ENCODE measurements at places on chromosomes 1 and 21.

DNA sequence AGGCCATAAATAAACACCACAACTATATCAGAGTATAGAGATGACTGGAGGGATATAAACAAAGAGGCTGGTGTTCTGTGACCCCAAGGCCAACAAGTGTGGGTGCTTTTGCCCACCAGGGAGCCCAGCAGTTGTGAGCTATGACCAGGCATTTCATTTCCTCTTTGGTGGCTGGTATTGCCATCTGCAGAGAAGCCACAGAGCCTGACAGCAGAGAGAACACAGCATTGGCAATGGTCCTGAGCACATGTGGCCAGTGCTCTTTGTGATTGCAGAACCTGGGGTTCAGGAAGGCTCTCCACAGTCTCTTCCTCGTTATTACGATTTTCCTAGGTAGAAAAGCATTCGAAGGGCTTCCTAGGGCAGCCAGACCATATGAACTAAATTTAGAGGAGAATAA lies 112.3 kb downstream of the TM2D1 start:
- DNase-seq: no peak

GRCh38 chr1:163410073-163410999 lies 88.6 kb downstream of the NUF2 start:
- no peak for DNase-seq

DNA sequence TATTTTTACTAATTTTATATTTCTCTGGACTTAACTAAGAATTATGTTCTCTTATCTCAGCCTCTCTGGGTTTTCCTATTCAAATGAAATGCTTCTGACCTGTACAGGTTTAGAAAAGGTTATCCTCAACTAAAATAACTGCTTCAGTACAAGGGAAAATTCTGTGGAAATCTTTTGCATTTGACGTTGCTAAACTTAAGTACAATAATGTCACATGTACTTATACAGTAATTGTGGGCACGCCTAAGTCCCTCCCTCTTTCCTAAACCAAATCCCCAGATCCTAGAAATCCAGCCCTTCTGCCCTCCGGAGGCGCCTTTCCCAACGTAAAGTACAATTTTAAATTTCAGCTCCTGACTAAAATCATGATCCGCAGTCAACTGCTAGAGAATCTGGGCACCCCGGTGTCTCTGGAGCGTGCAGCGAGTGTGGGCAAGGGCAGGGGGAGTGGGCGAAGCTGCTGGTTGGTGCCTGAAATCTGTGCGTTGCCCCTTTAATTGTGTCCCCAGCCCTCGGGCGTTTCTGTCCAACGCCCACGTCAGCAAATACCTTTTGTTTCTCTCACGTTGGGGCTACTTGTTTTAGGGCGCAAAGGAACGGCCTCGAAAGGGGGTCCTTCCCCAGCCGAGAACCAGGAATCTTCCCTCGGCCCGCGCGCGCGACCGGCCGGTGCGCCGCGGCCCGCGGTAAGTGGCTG lies at the start of gene ZBTB8A:
Gene ZBTB8A, plus strand, starts transcription at position 541 of the 697 bp plus-strand sequence. CDS start 53,505 bp downstream, outside the sequence.
- DNase-seq: peak; percentile 71

DNA sequence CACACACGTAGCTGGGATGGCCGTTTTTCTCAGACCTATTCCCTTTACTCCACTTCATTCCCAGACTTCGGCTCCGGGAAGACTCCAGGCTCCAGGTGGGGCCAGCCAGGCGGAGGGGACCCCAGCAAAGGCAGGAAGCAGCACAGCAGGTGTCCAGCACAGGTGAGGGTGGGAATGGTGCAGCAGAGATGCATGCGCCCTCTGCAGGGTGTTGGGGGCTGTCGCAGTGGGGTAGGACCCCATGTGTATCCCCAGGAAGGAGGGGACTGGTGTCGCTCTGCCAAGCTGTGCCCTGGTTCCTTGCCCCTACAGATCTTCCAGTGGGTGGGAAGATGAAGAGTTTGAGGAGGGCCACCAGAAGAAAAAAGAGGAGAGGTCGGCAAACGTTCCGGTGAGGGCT lies 5.3 kb downstream of the TTC24 start:
- no peak for DNase-seq

GRCh38 chr1:214463596-214463995 lies 87.8 kb downstream of the PTPN14 start:
- DNase-seq: no peak

GRCh38 chr1:177278626-177279390 lies 108.0 kb downstream of the BRINP2 start:
- no peak for DNase-seq

- DNase-seq: no peak
These were observed 55.8 kb downstream of the BEND5 start for GRCh38 chr1:48720929-48721328.

DNA sequence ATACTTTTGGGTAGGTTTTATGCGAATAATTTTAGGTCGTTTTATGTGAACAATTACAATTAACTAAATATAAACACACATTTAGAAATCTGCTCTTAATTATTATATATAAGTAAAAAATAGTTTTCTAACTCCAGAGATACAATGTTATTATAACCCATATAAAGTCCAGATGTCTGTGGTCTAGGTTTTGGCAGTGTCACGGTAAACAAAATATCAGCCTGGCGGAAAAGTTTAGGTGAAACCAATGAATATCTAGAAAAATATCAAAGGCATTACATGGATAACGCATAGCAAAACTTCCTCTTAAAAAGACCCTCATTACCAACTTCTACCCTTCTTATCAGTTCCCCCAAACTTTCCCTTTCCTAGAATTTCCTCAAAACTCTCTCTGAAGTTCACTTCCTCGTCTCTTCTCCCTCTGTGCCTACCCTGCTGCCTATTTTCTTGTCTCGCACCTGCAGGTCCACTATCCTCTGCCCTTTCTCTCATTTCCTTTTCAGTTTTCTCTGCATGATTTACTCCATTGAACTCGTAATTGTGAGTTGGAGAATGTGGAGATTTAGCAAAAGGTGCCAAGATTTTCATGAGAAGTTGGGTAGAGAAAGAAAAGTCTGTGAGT lies 21.8 kb downstream of the VTCN1 start:
- DNase-seq: no peak

DNA sequence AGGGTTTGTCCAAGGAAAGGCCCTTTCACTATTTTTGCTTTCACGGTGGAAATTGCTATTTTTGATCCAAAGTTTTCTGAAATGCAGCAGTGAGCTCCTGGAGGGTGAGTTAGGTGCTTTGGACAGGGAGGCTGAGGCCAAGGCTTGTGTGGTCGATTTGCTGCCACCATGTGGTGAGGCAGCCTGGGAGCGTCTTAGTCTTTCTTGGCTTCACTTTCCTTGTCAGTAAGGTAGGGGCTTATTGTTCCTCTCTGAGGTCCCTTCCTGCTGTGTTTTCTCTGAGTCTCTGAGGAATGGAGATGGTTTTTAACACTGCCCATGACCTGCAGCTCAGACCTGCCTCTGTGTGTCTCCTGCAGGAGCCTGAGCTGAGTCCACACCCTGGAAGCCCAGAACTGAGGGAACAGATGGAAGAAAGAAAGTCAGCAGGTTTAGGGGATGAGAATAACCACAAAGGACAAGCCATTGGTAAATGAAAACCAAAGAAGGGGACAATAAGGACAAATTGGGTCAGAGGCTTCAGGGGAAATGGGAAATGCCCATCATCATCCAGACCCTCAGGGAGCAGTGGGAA lies 20.1 kb upstream of the S100A10 start:
- no peak for DNase-seq

- no peak for DNase-seq
These were observed 32.1 kb upstream of the CHRM3 start for GRCh38 chr1:239354231-239354630.

GRCh38 chr1:21337010-21337437 lies 46.8 kb upstream of the ECE1 start:
- no peak for DNase-seq
